ENCODE measurements at places on chromosomes 7 and 10.

- peak; percentile 89 for DNase-seq
These were observed 31.6 kb downstream of the IL15RA start for GRCh38 chr10:5945561-5946418.

DNA sequence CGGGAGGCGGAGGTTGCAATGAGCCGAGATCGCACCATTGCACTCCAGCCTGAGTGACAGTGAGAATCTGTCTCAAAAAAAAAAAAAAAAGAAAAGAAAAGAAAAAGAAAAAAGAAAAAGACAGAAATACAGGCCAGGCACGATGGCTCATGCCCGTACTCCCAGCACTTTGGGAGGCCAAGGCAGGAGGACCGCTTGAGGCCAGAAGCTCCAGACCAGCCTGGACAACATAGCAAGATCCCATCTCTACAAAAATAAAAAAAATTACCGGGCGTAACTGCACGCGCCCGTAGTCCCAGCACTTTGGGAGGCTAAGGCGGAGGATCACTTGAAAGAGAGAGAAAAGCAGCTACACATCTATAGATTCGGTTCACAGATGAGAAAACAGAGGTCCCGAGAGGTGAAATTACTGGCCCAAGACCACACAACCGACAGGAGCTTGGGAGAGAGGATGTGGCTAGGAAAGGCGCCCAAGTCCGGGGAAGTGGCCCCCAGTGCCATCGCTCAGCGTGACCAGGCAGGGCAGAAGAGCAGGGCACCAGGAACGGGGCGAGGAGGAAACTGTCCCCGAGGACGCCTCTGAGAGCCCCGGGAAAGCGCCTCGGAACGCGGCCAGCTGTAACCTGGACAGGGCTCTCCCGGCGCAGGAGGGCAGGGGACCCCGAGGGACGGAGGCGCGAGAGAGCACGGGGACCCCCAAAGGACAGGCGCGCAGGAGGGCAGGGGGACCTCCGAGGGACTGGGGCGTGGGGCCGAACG lies 612 bp downstream of the SNX8 start:
- DNase-seq = no peak

GRCh38 chr7:106717254-106717954 lies 56.4 kb upstream of the CCDC71L start:
- no peak for DNase-seq

GRCh38 chr7:104255616-104256015 lies 47.8 kb upstream of the ORC5 start:
- no peak for DNase-seq

GRCh38 chr10:109960682-109961081 lies 37.4 kb upstream of the XPNPEP1 start:
- DNase-seq = no peak

DNA sequence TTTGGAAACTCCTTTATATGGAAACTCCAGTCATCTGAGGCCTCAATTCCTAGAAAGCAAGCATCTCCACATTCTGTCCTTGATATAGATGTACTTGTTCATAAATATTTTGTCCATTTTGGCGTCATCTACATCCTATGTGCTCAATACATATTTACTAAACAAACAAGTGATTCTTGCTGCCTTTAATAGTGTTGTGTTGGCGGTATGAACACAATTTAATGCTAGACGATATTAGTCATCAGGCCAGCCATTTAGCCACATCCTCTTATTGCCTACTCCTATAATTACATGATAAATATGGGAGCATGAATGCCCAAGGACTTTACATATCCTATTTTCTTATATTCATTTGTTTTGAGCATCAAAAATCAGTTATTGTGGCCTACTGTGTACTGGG lies 18.5 kb upstream of the IFRD1 start:
- no peak for DNase-seq

DNA sequence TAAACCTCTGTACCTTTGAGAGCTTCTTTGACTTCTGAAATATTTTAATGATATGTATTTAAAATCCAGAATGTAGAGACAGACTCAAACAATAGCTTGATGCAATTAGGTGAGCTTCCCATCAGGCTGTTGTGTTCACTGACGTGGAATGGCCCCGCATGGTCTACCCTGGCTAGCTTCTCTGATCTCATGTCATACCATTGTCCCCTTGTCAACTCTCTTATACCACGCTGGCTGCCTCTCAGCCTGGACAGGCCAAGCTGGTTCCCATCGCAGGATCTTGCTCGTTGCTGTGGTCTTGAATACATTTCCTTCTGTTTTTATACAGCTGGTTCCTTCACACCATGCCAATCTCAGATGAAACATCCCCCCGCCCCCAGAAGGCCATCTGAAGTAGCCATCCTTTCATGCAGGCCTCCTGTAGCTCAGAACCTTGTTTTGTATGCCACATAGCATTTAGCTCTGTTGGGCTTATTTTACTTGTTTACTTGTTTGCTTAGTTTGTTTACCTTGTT lies 84.2 kb downstream of the FANK1 start:
- DNase-seq = no peak

DNA sequence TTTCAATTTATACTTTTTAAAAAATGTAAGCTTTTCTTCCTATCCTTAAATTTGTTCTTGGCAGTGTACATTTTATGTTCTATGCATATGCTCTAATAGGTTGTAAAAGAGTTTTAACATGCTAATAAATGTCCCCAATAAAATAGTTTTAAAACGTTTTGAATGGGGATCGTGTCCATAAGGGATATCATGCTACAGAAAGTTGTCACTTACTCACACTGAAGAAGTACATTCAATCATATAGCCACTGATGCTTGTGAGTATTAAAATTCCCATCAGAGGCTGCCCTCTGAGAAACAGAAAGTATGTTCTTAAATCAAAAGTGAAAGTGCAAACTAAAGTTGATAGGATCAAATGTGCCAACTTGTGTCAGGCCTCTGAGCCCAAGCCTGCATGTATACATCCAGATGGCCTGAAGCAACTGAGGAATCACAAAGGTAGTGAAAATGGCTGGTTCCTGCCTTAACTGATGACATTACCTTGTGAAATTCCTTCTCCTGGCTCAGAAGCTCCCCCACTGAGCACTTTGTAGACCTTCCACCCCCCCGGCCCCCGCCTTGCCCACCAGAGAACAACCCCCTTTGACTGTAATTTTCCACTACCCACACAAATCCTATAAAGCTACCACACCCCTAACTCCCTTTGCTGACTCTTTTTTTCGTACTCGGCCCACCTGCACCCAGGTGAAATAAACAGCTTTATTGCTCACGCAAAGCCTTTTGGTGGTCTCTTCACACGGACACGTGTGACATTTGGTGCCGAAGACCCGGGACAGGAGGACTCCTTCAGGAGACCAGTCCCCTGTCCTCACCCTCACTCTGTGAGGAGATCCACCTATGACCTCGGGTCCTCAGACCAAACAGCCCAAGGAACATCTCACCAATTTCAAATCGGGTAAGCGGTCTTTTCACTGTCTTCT lies 877 bp upstream of the NOD1 start:
- no peak for DNase-seq

GRCh38 chr10:62640411-62640810 lies 164.1 kb upstream of the ADO start:
- DNase-seq = no peak

DNA sequence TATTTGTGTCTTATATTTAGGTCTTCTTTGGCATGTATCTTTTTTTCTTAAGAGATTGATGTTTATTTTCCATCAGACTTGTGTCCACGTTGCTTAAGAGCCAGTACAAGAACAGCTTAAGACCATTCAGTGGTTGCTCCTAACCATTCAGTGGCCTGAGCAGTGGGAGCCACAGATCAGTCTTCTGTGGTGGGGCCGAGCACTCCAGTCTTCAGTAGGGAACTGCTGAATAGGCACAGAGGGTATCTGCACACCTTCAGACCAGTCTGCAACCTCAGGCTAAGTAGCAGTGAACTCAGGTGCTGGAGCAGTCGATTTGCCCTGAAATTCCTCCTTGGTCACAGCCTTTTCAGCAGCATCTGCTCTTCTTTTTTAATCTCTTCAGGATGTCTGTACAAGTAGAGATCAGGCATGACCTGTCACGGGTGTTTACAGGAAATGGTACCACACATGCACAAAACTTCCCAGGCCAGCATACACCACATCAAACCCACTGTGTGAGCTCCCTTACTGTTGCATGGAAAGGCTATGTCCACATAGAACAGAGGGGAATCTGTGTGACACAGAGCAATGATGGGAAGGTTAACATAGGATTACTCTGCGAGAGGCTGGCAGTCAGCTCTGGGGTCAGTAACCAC lies 51.5 kb downstream of the FAM107B start:
- no peak for DNase-seq

DNA sequence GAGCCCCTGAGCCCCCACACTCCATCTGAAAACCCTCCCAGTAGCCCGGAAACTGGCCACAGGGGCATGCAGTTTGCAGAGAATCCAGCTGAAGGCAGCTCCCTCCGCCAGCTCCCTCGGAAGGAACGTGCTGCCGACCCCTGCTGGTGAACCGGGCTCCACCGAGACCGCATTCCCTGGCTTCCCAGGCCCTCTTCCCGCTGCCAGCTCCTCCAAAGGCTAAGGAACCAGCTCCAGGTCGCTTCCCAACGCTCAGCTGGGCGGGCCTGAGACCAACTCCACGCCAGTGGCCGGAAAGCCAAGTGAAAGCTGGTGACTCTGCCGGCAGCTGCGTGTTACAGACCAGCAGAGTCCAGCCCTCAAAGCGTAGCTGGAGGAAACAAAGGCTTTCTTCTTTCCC lies 35.8 kb downstream of the GPER1 start:
- peak; percentile 20 for DNase-seq

- DNase-seq = no peak
These were observed 57.8 kb downstream of the ZRANB1 start for GRCh38 chr10:124999433-125000365.
